ENCODE measurements at places on chromosomes 2 and 18.

GRCh38 chr2:24508878-24509277, 17.8 kb downstream of the NCOA1 start:
- DNase-seq: no peak

GRCh38 chr2:64839844-64840243, 149.4 kb upstream of the SLC1A4 start:
- no peak for DNase-seq

- no peak for DNase-seq
Observed at GRCh38 chr2:201956361-201956760, 77.3 kb upstream of the FZD7 start.

- DNase-seq: no peak
Observed at GRCh38 chr2:185108588-185108987, 510.3 kb downstream of the ZNF804A start.

DNA sequence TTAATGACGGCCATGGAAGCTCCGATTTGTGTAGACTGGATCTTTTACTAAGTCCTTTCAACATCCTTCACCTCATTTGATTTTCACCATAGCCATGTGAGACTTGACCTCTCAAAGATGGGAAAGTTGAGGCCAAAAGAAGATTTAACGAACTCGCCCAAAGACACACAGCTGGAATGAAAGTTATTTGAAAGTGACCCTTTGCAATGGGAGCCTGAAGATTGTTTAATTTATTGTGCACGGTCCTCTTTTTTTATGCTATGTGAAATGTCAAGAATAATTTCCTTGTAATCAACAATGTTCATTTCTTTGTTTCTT, 58.0 kb upstream of the COPS8 start:
- no peak for DNase-seq

- no peak for DNase-seq
Observed at GRCh38 chr2:64655873-64656272, 2.2 kb upstream of the SERTAD2 start.

GRCh38 chr2:37982147-37982582, 57.1 kb downstream of the RMDN2 start:
- DNase-seq: peak; percentile 58

DNA sequence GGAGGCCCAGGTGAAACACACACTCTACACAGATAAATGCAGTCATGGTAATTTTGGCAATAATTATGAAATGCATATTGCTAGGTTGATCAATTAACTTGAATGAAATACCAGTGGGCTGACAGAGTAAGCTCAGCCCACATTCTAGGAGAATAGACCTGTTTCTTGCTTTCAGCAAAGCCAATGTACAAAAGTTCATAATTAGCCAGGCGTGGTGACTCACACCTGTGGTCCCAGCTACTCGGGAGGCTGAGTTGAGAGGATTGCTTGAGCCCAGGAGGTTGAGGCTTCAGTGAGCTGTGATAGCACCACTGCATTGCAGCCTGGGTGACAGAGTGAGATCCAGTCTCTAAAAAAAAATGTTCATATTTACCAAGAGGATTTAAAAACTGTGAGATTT, 15.7 kb upstream of the MBP start:
- no peak for DNase-seq

- DNase-seq: peak; percentile 47
Observed at GRCh38 chr2:101473911-101474701, 806 bp downstream of the RFX8 start.

- DNase-seq: no peak
Observed at GRCh38 chr2:18077231-18077630, 198.8 kb downstream of the KCNS3 start.

DNA sequence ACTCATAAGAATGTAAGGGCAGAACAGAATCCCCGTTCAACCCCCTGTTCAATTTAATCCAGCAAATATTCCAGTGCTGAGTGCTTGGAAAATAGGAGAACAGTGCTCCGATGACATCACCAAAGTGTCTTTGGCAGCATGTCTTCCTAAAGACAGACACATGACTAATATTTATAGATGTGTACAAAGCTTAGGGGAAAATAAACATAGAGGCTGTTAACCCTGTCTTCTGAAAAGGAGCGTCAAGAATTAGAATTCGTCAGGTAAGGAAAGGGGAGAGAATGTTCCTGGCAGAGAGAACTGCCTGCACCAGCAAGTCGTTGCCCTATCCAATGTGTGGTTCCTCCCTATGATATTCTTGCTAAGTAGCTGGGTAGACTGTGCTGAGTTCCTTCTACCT, 72.7 kb downstream of the PLB1 start:
- DNase-seq: no peak

DNA sequence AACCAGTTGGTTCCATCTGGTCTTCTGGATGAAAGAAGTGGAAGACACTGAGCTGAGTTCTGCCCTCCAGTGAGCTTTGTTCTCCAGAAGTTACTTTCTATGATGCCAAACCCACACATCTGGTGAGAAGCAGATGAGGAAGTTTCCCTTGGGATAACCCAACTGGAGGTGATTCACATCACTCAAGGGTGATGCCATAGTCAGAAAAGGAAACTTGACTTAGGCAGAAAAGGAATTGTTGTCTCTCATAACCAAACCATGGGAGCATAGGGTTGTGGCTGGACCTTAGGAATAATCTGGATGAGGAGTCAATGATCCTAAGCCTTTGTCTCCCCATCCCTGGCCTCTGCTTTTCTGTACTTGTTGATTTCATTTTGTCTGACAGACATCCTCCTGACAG, 43.7 kb downstream of the CDC42EP3 start:
- peak; percentile 20 for DNase-seq

DNA sequence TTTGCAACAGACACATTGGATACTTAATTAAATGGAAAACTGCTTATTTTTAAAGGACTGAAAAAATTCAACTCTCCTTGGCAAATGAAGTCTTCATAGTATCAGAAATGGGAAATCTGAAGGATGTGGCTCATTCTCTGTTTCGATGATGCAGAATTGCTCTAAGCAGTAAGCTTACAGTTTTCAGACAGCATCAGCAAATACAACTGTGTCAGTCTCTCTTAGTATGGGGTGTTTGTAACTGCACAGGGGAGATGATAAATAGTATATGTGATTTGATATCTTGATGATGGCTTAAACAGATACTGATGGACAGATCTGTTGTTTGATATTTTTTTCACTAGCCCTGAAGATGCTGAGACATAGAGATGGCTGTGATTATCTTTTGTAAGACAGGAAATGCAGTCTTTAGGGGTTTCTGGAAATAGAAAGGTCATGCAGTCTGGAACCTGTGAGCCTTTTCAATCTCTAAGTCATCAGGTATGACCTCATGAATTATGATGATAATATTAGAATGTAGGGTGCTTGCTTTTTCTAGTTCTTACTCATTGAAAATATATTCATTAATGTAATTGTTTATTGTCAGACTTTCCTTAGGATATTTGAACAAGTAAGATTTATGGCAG, 84.2 kb downstream of the SLC4A10 start:
- DNase-seq: peak; percentile 12

GRCh38 chr2:174442546-174443510, 44.0 kb downstream of the GPR155 start:
- DNase-seq: peak; percentile 32

DNA sequence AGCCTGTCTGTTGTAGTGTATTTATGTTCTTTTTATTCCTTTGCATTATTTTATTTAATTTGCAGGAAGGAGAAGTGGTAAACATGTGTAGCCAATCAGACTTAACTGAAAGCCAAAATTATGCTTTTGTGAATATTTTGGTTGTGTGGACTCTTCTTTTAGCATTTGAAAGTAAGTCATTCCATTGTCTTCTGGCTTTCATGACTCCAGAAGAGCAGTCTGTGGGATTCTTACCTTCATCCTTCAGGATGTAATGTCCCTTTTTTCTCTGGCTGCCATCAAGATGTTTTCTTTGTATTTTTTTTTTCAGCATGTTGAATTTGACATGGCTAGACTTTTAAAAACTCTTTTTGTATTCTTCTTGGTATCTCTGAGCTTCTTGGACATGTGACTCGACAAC, 895.2 kb upstream of the ZEB2 start:
- DNase-seq: no peak

GRCh38 chr2:190156530-190157212, 94.1 kb upstream of the MSTN start:
- DNase-seq: no peak

DNA sequence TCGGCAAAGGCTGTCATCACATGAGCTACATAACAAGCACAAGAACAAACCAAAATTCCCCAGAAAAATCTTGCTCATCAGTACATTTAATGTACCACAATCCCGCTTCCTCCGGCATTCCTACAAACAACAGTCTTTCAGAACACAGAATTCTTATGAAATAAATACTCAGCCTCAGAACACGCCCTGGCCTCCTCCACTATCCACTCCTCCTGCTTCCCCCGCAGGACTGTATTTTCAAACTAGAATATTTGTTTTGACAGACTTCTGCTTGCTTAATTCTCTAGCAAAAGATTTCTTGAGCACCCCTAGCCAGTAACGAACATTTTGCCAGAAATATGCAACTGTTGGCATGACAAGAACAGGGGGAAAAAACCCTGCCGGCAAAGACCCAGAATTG, 131.2 kb downstream of the THADA start:
- no peak for DNase-seq

- no peak for DNase-seq
Observed at GRCh38 chr2:234272069-234272850, 221.8 kb downstream of the SPP2 start.

DNA sequence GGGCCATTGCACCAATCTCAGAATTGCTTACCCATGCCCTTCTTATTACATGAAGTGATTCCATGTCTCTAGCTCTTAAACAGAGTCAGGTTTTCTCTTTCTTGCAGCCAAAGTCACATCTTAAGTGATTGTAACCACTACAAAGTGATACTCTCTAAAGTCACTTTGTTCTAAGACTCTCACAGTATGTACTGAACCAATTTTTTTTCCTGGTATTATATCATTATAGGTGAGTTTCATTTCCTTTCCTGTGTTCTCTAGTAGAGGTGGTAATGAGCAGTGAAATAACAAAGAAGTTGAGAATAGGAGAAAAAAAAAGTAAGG, 66.3 kb upstream of the DARS1 start:
- no peak for DNase-seq

DNA sequence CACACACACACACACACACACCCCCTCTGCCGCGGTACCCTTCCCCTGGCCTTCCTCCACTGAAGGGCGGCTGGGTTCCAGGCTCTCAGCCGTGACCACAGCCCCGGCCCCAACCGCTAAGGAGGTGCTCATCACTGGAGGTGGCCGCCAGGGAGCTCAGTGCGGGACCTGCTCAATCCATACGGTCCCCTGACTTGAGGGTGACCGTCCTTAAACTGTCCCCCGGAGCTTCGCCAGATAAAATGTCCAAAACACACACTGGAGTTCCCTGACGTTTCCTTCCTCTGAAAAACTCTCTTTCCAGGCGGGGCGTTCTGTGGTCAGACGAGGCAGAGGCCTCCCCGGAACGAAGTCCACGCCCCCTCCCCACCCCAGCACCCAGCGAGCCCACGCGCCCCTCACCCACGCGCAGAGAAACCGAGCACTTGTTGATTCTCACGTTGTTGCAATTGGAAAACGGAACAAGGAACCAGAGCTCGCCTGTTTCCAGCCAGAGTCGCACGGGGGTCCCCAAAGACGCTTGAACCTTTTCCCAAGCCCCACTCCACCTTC, 1.4 kb downstream of the MBP start:
- no peak for DNase-seq

DNA sequence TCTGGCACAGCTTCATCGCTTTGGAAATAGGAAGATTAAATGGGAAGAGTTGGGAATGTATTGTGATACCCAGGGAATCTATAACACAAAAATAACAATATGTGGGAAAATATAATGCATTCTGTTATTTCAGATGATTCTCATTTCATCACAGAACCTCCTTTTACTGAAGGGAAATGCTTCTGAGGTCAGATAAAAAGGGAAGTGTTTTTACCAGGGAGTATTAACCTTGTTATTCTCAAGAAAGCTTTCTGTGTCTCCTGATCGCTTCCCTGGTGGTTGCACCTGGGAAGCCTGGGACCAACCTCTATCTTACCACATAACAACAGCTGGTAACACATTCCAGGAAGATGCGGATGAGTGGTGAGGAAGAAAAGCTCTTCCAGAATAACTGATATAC, 47.2 kb downstream of the SCG2 start:
- DNase-seq: no peak

DNA sequence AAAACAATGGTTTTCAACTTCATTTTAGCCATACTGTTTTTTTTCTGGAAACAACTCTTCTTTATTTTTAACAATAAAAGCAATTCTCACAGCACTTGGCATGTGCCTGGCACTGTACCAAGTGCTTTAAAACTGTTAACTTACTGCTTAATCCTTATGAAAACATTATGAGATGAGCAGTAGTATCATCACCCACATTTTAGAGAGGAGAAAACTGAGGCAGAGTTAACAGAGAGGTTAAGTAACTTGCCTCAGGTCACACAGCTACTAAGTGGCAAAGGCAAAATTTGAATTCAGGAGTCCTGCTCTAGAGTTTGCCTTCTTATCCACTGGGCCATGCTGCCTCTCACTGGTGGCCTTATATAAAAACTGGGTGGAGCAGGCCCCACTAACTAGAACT, 23.2 kb downstream of the CTIF start:
- no peak for DNase-seq

DNA sequence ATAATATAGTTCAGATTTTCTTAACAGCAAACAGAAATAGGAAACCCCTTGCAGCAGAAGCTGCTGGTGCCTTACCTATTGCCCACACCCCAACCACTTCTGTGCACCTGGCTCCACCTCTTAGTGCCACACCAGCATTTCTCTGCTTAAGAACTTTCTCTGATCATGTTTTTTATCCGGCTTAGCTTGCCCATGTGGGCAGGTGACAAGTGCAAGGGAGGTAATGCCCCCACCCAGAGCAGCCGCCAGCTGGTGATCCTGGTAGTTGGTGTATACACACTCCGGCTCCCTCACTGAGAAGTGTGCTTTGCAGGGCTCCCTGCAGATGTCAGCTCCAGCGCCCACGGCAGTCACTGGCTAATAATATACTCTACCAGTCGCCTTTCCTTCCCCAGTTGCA, 126.3 kb downstream of the ALPK2 start:
- no peak for DNase-seq

- DNase-seq: no peak
Observed at GRCh38 chr2:85911814-85912692, 23.3 kb upstream of the ST3GAL5 start.

DNA sequence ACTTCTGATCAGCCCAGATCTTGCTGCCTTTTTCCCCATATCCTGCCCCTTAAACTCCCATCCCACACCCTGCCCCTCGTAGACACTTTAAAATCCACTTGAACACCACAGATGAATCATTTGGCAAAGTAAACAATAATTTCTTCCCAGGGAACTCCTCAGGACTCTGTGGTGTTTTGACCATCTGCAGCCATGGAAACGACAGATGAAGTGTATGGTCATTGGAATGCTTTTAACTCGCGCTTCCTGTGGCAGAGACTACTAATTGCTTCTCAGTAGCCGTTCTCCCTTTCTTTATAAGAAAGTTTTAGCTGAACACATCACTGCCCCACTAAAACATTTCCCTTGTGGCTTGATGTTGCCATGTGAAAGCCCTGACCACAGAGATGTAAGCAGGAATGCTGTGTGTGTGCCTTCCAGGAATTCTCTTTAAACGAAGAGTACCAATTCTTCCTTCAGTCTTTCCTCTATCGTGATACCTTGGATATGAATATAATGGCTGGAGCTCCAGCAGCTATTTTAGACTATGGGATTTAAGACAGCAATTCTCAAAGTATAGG, 92.7 kb upstream of the PARD3B start:
- peak; percentile 86 for DNase-seq
